Lung (tissue), 17 donors: ENCODE measurements at places on chromosomes 1 and 21.

DNA sequence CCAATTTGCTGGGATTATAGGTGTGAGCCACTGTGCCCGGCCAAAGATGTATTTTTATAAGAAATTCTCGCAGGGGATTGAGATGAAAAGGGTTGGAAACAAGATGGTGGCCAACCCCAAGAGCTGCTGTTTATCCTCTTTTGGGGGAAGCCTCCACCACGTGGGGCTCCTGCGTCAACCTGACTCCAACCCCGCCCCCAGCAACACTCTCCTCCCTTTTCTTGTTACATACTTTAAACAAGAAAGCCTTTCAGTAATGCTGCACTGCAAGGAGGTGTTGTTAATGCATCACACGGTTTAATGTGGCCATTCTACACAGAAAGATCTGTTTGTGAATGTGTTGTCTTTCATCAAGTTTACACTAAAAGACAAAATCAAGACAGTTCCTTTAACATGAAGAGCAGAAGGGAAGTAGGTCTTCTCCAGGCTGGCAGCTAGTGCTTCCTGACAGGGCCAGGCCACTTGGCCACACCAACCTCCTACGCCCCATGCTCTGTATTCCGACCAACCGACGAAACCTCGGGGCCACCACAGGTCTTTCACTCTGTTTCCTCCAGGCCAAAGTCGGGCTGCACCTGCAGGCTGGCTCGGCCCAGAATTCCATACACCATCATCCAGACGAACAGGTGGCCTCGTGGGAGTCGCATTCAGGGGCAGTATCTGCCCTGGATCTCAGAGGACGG is 25.9 kb downstream of the C2CD2 start:
- no peak for DNase-seq

- no peak for DNase-seq
These were observed 99.4 kb downstream of the CRYAA start for GRCh38 chr21:43268086-43268803.

DNA sequence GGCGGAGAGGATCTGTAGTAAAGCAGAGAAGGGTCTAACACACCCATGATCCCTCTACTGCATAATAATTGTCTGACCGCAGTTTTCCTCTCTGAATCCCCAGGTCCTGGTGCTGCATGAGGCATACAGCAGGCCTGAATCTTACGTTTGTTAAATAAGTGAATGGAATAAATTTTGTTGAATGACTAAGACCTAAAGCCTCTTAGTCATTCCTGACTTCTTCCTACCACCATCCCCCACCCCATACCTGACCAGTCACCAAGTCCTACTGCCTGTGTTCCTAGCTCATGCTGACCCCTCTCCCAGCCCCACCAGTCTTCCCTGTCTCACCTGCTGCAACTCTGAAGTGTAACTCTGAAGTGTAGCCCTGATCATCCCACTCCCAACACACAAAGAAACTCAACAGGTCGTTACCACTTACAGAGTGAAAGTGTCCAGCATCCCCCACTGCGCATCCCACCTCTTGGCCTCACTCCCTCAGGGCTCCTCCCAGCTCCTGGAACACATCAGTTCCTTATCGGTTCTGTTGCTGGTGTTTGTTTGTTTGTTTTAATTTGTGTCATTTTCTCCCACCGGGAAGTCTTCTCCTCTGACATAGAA is 9.7 kb downstream of the GJA5 start:
- DNase-seq, result no peak

GRCh38 chr1:91781901-91782622 is 103.9 kb downstream of the TGFBR3 start:
- DNase-seq, result peak; percentile 54

- no peak for DNase-seq
These were observed 250.8 kb downstream of the KCNJ6 start for GRCh38 chr21:37665230-37666024.

- no peak for DNase-seq
These were observed 76.5 kb upstream of the C1orf21 start for GRCh38 chr1:184310157-184310819.

- DNase-seq, result peak; percentile 39
These were observed 1.1 kb downstream of the TTC3 start for GRCh38 chr21:37074197-37074510.

- no peak for DNase-seq
These were observed 231.1 kb downstream of the CACNA1E start for GRCh38 chr1:181714428-181714827.

- no peak for DNase-seq
These were observed 21.9 kb upstream of the ERO1B start for GRCh38 chr1:236303675-236304074.

DNA sequence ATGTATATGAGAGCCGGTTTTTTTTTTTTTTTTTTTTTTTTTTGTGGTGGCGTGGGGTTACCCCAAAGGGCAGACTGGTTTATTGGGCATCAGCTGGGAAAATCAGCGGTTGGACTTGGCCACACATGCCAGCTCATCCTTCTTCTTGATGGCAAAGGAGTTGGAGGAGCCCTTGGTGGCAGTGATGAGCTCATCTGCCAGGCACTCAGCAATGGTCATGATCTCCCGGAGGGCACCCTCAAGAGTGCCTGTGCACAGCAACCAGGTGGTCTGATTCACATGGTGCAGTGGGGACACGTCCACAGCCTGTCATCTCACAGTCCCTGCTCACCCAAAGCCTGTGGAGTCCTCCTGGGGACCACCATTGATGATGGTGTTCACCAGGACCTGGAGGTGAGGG is 62.0 kb downstream of the MRPS6 start:
- no peak for DNase-seq

DNA sequence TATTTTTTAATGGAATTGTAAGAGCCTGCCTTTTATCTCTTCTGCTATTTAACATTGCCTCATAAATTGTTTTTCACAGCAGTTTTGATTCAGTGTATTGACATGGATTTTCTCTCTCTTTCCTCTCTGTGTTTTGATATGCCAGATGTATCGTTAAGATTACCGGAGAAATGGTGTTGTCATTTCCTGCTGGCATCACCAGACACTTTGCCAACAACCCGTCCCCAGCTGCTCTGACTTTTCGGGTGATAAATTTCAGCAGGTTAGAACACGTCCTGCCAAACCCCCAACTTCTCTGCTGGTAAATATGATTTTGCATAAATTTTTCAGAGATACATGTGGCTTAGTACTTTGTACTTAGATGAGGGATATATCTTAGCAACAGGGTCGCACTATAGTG is 23.1 kb upstream of the DYNLT5 start:
- no peak for DNase-seq

DNA sequence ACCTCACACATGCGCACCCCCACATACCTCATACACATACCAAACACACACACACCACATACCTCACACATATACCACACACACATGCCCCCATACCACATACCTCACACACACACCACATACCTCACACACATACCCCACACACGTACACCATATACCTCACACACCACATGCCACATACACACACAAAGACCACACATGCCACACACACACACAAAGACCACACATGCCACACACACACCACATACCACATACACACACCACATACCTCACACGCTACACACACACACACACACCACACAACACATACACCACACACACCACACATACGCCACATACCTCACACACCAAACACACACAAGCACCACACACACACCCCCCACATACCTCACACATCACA is 30.0 kb downstream of the HIVEP3 start:
- no peak for DNase-seq

DNA sequence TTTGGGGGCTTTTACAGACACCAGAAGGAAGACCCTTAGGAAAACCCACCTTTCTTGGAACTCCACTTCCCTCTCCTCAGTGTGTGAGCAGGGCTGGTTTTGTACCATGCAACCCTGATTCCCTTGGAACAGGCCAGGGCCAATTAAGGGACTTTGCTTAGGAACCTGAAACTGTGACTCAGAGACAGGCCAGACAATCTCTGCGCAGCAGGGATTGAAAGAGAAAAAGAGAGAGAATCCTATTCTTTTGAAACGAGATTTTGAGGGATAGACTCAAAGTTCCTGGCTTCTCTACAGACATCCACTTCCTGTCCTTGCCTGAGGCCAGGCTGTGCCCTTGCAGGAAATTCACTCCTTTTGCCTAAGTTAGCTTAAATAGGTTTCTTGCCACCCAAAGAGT is 23.1 kb upstream of the C1orf198 start:
- DNase-seq, result no peak

DNA sequence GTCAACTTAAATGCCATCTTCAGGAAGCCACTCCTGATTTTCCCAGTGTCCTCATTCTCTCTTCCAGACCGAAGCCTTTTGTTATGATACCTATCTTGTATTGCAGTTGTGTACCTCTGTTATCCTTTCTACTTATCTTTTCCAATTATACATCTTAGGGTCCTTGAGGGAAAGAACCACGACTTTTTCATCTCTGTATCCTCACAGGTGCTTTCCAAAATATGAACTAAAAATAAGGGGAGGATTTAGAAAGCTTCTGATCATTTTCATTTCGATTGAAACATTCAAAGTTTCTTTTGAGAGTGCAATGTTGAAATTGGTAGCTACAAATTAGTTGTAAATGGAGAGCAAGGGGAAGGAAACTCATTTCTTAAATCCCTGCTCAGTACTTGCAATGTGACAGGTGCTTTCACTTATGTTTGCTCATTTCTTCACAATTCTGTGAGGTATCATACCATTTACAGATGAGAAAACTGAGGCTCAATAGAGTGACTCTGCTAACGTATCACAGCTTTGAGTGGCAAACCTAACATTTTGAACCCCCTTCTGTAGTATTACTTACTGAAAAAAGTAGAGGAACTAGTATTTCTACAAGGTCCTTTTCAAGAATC is 24.2 kb downstream of the SLC19A2 start:
- no peak for DNase-seq

- DNase-seq, result peak; percentile 30
These were observed 24.0 kb upstream of the DDOST start for GRCh38 chr1:20685099-20685662.

- no peak for DNase-seq
These were observed 4.9 kb downstream of the HAO2 start for GRCh38 chr1:119373465-119373864.

DNA sequence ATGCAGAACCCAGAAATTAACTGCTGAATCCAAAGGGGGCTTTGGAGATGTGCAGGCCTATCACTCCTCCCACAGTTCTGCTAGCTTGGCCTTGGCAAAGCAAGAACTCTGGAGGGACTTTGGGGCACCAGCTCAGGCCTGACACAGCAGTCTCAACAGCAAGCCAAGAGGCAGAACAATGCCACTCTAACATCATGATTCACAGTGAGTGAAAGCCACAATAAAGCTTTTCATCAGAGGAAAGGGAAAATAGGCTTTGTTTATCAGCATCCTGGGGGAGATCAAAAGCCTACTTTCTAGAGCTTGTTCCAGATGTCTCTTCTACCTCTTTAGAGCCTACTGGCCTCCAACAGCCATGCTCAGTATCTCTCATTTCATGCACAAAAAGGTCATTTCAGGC is 283.4 kb downstream of the KCNH1 start:
- no peak for DNase-seq

DNA sequence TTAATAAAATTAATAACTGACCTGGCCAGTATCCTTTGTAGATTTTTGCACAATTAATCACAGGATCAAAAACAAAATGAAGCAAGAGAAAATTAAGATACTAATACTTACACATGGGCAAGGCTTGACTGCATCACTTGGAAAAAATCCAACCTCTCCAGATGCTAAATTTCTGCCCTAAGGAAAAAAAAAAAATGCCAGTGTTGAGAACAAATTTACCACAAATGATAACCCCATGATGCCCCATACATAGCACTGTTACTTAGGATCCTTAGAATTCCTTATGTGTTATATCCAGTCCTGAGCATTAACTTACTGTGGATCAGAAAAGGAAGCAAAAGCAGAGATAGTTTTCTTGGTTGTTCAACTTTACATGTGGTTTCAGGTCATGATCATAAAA is 347.5 kb downstream of the VAV3 start:
- DNase-seq, result no peak

- DNase-seq, result no peak
These were observed 43.9 kb upstream of the SAMD13 start for GRCh38 chr1:84257617-84258016.

DNA sequence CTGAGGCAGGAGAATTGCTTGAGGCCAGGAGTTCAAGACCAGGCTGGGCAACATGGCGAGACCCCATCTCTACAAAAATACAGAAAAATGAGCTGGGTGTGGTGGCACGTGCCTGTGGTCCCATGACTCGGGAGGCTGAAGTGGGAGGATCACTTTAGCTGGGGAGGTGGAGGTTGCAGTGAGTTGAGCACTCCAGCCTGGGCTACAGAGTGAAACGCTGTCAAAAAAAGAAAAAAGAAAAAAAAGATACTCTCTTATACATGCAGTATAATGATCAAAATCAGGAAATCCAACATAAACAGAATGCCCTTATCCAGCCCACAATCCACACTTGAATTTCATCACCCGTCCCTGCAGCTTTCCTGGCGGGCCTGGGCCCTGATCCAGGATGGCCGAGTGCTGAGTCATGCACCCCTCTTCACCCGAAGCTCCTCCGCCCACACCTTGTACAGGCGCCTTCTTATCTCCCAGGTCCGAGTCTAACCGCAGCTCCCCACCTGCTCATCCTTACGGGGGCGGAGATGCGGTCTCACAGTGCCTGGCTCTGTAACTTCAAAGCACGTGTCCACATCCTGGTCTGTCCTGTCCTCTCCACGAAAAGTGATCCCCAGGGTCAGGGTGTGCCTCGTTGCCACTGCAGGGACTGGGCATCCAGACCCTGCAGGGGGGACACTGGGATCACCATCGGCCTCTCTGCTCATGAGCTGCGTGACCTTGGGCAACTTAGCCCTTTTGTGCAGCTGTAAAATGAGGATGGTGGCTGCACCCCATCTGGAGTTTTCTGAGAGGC is 120.2 kb upstream of the SLC45A1 start:
- DNase-seq, result no peak

- DNase-seq, result no peak
These were observed 24.6 kb upstream of the DDOST start for GRCh38 chr1:20685741-20686140.

- peak; percentile 22 for DNase-seq
These were observed 1.6 kb downstream of the DDI2 start for GRCh38 chr1:15618655-15619525.

- no peak for DNase-seq
These were observed 21.8 kb downstream of the PPFIA4 start for GRCh38 chr1:203048086-203048485.

- peak; percentile 82 for DNase-seq
These were observed 41.3 kb upstream of the H6PD start for GRCh38 chr1:9193233-9193625.

DNA sequence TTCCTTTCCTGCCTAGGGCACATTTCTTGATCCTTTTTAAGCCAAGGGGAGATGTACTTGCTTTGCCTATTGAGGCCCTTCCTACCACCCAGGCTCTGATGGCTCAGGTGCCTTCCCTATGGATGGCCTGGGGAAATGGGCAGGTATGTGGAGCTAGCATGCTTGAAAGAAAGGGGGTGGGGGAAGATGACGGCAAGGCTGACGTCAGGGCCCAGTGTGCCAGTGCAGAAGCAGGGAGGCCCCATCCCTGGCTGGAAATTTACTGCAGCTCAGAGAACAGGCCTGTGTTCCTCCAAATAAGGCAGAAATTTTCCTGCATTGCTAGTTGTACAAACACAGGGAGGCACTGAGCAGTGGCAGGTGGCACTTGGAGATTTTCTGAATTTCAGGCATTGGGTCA is 453.2 kb upstream of the VAMP3 start:
- DNase-seq, result no peak
